NCI-H460 (cell line): ENCODE measurements at places on chromosomes 2 and 18. TPM values are rescaled to one million over a fixed set of nuclear protein-coding genes. Genes with fewer than 3 reads are reported as not detected.
A peak's percentile ranks its signal among the peaks of the same experiment; 100 is the strongest.

Gene STARD7
- total RNA-seq: 170 and 177 TPM in 2 replicates

DNA sequence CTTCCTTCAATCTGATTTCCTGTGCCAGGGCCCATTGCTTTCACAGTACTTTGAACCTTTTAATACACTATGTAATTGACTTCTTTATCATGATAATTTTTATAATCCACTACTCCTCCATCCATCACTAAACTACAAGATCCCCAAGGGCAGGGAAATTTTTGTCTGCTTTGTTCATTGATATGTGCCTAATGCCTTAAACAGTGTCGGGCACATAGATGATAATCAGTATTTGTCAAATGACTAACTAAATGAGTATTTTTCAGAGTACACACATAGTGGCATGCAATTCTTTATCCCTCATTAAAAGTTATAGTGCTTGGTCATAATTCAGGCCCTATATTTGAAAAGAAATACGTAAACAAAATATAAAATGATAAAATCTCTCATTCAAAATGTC is 5.3 kb upstream of the STAMBP start:
- DNase-seq: no peak

GRCh38 chr2:17901246-17901645 is 22.8 kb downstream of the KCNS3 start:
- no peak for DNase-seq

GRCh38 chr2:234874347-234875046 is 77.3 kb upstream of the SH3BP4 start:
- DNase-seq: no peak

Gene KCNE4
- 201 and 213 TPM in 2 replicates for total RNA-seq

GRCh38 chr2:205580212-205580987 is 101.9 kb upstream of the NRP2 start:
- no peak for DNase-seq

- DNase-seq: no peak
These were observed 55.1 kb upstream of the TTC27 start for GRCh38 chr2:32572737-32573136.

Gene WDFY1
- total RNA-seq: 30.7 and 31.0 TPM in 2 replicates

GRCh38 chr2:62826141-62826540 is 120.6 kb downstream of the EHBP1 start:
- DNase-seq: no peak

GRCh38 chr2:30979822-30980245 is 158.4 kb downstream of the GALNT14 start:
- no peak for DNase-seq

DNA sequence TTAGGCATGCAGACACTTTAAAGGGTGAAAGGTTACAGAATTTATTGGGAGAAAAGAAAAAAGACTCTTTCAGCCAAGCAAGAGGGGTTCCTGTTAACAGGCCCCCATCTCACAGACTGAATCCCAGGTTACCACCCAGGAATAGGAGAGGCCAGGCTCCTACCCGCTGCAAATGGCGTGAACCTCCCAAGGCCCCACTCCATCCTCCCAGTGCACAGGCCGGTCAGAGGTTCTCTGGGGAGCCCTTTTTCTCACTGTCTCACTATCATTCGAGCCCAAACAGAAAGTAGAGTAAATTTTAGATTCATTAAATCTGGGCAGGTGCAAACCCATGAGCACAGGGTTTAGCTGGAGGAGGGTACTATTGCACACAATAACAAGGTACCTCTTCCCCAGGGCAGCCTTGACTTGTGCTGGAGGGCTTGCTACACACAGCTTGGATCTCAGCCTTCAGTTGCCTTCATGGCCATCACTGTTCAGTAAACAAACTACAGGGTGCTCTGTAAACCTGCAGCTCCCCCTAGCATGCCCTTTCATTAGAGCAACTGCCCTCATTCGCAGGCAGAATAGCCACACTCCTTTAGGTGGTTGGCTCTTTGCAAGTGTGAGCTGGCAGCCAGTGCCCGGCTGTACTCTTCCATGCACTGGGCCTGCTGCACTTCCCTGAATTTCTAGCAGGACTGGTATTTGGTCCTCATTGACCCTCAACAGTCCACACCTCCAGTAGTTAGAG is 7.3 kb upstream of the PLEK start:
- DNase-seq: peak; percentile 48

DNA sequence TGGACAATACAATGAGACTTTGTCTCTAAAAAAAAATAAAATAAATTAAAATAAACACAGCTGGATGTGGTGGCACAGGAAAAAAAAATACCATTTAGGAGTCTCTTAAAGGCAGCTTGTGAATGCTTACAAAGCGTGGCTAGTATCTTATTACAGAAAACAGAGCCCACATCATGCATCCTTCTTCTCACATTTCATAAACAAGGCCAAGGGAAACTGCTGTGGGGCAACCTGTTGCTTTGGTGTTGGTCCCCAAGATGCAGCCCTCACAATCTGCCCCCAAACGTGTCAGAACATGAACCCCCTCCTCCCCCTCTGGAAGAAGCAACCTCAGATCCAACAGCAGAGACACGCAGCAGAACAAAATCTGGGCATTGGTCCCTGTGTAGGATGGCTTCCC is 2.6 kb downstream of the SLC14A1 start:
- DNase-seq: no peak

DNA sequence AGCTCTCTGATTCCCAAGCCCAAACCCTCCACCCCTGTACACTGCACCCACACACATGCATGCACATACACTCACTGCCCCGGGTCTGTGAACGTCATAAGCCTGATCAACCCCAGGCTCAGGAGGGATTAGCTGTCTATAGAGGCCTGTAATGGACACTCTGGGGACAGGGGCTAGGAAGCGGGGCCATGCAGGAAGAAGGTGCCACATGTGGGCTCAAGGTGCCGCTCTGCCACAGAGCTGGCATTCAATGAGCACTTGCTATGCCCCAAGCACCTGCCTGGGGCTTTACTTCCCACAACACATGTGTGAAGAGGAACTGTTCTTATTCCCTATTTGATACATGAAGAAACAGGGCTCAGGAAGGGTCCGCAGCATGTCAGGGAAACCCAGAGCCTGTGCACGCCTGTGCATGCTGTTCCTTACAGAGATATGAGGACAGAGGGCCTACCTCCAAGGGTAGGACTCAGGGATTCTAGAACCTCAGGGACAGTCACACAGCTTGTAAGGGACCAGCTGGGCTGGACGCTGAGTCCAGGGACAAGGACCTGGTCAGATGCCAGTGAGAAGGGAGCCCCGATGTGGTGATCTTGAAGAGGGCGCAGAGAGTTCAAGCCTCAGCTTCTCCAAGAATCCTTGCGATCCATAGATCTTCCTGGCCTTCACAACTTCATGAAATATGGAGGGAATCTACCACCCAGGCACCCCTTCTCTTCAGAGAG is 5.0 kb downstream of the BIN1 start:
- DNase-seq: no peak

- DNase-seq: no peak
These were observed 12.1 kb downstream of the MAP4K3 start for GRCh38 chr2:39424951-39425350.

Gene NGEF
- 3.2 and 3.4 TPM in 2 replicates for total RNA-seq

DNA sequence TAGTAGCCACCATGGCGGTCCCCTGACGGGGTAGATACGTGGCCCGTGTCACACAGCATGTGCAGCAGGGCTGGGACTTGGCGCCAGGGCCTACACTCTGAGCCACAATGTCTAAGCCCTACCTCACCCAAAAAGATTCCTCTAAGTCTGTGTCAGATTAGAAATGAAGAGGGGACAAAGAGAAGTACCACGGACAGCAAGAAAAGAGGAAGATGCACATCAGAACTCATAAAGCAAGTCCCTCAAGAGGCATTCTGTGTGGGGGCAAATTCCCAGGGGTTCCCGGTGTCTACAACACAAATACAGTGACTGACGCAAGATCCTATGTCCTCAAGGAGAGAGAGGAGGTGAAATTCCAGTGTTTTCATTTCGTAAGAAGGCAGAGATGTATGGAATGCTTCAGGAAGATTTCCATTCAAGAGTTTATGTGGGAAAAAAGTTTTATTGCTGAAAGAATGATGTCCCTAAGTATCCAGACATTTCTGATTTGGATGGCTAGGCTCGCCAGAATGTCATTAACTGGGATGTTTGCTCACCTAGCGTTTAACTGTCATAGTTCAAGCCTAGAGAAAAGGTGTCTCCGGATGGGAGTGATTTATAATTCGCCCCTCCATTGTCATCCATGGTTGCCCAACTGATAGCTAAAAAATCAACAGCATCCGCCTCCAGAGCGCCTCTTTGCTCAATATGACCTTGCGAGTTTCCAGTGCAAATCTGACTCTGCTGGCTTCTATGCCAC is 75.6 kb upstream of the CHMP1B start:
- no peak for DNase-seq

DNA sequence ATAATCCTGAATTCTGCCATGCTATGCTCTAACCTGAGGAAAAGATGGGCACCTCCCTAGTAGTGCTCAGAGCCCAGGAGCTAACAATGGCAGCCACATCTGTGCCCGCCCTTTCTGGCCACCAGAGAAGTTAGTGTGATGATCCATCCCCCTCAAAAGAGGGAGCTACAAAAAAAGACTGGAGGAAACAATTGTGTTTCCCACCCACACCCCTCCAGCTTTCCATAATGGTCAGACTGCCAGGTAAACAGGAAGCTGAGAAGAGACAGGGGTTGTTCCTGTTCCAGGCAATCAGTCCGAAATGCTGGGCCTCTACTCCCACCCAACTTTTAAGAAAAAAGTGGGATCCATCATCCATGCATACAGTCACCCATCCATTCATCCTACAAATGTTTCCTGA is 3.2 kb downstream of the TBC1D8 start:
- no peak for DNase-seq

DNA sequence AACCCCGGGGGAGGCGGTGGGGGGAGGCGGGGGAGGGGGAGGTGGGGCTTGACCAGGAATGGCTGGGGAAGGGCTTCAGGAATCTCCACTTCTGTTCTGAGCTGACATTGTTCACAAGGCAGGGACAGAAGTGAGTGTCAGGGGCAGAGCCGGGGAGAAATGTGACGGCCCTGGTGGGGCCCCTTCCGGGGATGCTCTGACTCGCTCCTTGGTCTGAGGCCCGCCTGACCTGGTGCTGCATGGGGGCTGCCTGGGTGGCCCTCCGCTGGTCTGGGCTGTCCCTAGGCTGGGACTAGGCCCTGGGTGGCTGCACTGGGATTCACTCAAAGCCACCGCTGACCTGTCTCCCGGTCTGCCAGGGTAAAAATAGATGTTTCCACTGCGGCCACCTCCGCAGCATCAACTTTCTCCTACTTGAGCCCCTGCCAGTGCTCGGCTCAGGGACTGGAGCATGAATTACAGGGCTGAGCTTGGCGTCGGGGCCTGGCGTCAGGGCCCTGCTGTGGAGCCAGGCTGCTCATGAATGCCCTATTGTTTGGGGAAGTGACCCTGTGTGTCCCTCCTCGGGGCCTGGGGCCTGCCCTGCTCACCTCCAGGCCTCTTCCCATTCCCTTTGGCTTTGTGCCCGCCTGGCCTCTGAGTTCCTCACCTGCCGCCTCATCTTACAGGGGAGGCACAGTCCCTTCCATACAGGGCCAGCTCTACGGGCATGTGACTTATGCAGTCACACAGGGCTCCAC is 247.5 kb downstream of the DYSF start:
- no peak for DNase-seq

DNA sequence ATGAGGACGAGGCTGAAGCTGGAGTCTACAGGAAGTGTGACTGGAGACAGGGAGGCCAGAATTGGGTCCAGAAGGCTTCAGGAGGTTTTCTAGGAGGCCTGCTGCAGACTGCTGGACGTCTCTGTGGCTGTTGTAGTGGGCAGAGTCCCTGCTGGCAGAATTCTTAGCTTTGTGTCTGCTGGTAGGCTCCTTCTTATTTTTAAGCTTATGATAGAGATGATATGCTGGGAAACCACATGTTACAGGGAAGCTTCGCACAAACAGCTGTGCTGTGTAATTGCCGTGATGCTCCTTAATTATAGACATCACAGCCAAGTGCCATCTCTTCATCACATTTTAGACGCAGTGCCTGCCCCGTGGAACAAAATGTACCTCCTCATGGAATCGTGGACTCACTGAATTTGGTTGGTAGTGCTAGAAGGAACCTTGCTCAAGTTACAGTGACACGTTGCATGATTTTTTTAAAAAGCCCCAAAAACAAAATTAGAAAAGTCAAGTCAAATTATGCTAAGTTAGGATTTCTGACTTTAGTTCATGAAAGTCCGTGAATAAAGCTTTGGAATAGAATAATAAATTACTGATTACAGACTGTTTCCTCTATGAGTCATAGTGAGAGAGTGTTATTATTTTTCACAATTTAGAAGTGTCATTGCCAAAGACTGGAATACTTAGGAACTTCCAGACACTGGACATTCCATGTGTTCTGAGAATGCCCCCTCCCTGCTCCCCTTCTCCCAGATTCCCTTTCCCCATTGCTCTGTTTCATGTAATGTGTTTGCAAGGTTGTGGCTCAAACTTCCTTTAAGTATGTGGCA is 144.1 kb downstream of the FHOD3 start:
- DNase-seq: no peak

- no peak for DNase-seq
These were observed 159.5 kb downstream of the RIF1 start for GRCh38 chr2:151569167-151569566.

Gene GCKR
- total RNA-seq: not detected in 2 replicates

GRCh38 chr18:42514512-42514911 is 559.5 kb downstream of the PIK3C3 start:
- DNase-seq: no peak

DNA sequence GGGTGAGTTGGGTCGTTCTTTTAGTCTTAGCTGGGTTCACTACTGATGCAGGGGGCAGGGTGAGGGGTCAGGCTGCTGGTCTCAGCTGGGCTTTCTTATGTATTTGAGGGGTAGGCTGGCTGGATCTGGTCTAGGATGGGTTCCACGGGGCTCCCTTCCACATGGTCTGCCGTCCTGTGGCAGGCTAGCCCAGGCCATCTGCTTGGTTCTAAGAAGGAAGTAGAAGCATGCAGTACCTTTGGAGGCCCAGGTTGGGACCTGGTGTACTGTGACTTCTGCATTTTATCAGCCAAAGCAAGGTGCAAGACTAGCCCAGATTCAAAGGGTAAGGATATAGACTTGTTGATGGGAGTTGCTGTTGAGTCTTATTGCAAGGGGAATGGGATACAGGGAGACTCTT is 35.5 kb upstream of the MGAT5 start:
- no peak for DNase-seq

- DNase-seq: no peak
These were observed 25.9 kb upstream of the LBH start for GRCh38 chr2:30205456-30205855.

Gene ZC3H6
- total RNA-seq: 6.2 and 8.7 TPM in 2 replicates

DNA sequence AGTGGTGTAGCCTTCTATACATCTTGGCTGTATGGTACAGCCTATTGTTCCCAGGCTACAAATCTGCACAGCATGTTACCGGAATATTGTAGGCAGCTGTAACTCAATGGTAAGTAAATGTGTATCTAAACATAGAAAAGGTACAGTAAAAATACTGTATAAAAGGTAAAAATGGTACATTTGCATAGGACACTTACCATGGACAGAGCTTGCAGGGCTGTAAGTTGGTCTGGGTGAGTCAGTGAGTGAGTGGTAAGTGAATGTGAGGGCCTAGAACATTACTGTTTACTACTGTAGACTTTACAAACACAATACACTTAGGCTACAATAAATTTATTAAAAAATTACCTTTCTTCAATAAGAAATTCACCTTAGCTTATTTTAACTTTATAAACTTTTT is 3.7 kb upstream of the MRPS9 start:
- DNase-seq: no peak

Gene NDC80
- total RNA-seq: 32.3 and 36.9 TPM in 2 replicates
